ENCODE measurements at places on chromosomes 11 and 22.

GRCh38 chr22:46374663-46375474, 39.4 kb downstream of the TRMU start:
- DNase-seq, result no peak

DNA sequence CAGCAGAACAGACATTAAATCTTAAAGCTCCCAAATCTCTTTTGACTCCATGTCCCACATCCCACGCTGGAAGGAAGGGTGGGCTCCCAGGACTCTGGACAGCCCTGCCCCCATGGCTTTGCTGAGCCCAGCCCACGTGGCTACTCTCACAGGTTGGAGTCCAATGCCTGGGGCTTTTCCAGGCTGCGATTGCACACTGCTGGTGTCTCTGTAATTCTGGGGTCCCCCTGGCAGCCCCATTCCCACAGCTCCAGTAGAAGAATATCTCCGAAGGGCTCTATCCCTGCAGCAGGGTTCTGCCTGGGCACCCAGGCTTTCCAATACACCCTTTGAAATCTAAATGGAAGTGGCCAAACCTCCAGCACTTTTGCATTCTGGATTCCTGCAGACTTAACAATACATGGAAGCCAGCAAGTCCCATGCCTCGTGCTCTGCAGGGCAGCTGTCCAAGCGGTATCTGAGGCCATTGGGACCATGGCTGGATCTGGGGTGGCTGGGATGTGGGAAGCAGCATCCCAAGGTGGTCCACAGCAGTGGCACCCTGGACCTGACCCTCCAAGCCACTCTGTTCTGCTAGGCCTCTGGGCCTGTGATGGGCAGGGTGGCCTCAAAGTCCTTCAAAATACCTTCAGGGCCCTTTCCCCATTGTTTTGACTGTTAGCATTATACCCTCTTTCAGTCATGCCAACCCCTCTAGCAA, 47.9 kb upstream of the TH start:
- no peak for DNase-seq

DNA sequence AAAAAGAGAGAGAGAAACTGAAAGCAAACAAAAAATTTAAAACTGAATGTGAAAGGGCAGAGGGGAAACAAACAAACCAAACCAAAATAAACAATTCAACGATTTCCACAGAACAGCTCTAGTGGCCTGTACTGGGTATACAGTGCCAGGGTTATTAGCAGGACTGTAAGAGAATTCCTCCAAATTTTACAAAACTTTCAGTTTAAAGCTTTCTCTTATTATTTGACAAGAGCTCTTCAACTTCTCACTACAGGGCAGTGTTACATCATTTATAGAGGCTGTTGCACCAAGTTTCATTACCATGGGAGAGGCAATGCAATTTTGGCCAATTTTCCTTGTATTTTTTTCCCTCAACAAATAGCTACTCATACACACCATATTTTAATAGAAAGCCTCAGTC, 44.3 kb upstream of the CLPB start:
- no peak for DNase-seq

GRCh38 chr22:17305076-17305475, 64.2 kb upstream of the CECR2 start:
- no peak for DNase-seq

DNA sequence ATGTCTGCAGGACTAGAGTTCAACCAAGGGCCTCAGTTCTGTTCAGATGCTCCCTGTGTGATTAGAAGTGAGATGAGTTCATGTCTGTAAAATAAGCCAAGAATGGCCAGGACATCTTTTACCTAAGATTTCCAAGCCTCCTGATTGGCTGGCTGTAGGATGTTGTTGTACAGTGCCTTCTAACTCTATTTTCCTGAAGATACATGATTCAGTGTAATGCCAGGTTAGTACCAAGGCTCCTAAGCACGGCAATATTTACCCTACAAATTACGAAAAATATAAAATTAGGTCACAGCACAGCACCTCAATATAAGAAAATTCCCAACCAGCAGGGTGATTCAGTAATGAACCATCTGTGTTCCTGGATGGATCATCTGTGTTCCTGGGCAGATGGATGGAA, 140.0 kb upstream of the MTMR2 start:
- DNase-seq, result no peak

DNA sequence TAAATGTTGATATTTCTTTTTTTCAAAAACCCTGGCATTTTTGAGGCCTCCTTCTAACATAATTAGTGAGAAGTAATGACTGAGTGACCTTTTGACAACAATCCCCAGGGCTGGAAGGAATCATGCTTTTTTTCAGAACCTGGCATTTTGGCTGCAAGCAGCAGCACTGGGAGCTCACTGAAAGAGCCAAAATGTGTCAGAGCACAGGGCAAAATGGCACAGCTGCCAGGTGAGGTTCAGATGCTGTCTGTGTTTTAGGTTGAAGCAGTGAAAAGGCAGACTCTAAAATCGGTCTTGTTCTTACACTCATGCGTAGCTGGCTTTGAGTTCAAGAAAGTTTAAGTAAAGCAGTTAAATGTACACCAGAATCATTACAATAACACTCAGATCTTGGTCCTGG, 1063.8 kb downstream of the DLG2 start:
- DNase-seq, result no peak

- DNase-seq, result no peak
Observed at GRCh38 chr11:56396047-56396446, 16.4 kb upstream of the OR5AL1 start.

- no peak for DNase-seq
Observed at GRCh38 chr11:36216061-36216615, 73.1 kb downstream of the COMMD9 start.

- DNase-seq, result no peak
Observed at GRCh38 chr11:45511566-45511965, 153.9 kb downstream of the CHST1 start.

DNA sequence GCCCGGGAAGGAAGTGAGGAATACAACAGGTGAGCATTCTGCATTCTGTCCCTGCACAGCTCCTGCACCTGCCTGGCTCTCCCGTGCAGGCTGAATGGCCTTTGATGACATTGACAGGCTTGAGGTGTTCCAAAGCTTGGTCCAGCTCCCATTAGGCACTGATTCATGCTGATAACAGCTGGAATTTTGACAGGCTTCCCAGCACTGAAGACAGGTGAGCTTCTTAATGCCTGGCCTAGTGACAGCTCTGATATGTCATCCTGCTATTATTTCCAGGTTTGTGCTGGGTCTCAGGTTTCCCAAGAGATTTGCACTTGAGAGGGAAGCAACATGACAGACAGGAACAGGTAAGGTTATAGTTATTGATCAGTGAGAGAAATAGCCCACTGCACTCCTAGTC, 58.0 kb upstream of the MTNR1B start:
- DNase-seq, result no peak

- DNase-seq, result no peak
Observed at GRCh38 chr11:17014321-17014832, at the start of gene PLEKHA7. TSS of gene PLEKHA7 (minus strand) at chr11:17014414. CDS start at chr11:17014401, 13 bp downstream.

DNA sequence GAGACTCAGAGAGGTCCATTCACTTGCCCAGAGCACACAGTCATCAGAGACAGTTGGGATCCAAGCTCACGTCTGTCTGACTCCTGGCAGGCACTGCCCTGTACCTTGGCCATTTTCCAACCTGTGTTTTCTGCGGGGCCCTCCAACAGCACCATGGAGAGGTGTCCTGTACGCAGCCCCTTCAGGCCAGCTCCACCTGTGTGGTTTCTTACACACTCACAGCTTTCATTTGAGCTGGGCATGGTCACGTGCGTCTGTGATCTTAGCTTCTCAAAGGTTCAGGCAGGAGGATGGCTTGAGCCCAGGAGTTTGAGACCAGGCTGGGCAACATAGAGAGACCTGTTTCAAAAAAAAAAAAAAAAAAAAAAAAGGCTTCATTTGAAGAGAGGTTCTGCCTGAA, 24.4 kb downstream of the TOM1 start:
- DNase-seq, result no peak

GRCh38 chr22:30238661-30239487, 7.7 kb downstream of the LIF start:
- peak; percentile 70 for DNase-seq

- DNase-seq, result peak; percentile 21
Observed at GRCh38 chr11:114135737-114136151, 76.2 kb downstream of the ZBTB16 start.

- no peak for DNase-seq
Observed at GRCh38 chr11:64776875-64777274, 1.5 kb downstream of the SF1 start.

GRCh38 chr11:64804346-64805210, 1.6 kb upstream of the MAP4K2 start:
- no peak for DNase-seq

DNA sequence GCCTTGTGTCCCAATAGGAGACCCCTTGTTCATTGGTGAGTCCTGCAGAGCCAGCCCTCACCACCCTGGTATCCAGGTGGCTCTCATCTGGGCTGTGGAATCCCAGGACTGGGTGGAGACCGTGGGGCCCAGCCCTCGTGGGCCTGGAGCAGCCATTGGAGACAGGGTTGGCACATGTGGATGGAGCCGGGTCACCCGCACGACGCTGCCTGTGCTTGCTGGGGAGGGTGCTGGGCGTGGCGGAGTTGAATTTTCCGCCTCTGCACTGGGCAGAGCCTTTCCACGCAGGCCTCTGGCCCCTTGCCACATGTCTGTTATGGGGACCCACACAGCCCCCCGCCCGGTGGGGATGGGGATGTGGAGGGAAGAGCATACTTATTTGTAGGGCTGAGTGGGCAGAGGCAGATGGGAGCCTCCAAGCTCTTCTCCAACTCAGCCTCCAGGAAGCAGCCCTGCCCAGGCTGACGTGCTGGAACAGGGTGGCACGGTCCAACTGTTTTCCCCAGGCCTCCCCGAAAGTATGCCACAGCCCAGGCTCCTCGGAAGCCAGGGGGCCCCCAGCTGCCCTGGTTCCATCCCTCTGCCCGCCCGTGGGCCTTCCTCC, 12.6 kb downstream of the GRAMD4 start:
- DNase-seq, result no peak

- DNase-seq, result no peak
Observed at GRCh38 chr11:8531312-8531711, 62.7 kb downstream of the STK33 start.

GRCh38 chr22:36606114-36606513, 77.1 kb upstream of the EIF3D start:
- DNase-seq, result no peak

- DNase-seq, result no peak
Observed at GRCh38 chr11:74615988-74616387, 23.6 kb downstream of the POLD3 start.

GRCh38 chr11:44133335-44133946, 38.0 kb downstream of the EXT2 start:
- DNase-seq, result peak; percentile 59

GRCh38 chr11:27107548-27107947, 66.9 kb downstream of the BBOX1 start:
- no peak for DNase-seq

DNA sequence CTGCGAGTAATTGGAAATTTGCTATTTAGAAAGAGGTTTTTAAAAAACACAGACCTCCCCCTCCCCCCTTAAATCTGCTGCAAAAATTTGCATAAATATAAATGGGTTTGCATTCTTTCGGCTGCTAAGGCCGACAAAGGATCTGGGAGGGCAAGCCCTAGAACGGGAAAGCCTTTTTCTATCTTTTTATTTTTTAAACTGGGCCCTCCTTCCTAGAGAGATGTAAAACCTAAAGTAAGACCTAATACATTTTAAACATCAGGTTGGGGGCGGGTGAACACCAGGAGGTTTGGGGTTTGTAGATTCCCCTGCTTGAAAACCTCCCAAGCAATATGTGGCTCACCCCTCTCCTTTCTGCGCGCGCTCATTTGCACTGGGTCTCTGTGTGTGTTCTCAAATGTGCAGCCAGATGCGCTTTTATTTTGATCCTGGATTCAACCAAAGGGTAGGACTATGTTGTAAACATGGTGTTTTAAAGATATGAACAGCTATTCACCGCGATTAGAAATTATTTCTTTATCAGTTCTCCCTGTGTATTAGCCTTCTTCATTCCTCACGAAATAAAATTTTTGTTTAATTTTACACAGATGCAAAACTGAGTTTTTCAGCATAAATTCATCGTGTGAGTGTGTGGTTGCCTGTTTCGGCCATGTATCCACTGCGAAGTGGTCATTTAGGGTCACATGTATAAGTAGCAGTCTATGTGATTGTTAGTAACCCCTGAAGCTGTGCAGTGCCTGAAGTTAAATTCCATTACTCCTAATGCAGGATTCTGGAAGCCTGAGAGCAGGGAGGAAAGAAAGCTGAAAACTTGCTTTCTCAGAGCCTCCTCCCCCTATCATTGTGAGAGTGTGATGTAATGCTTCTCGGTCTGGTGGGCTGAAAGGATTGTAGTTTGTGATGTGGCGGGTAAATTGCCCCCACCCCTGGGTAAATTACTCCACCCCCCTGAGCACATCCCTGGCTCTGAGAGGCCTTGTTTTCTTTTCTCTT, 988 bp downstream of the TNRC6B start:
- DNase-seq, result peak; percentile 81

DNA sequence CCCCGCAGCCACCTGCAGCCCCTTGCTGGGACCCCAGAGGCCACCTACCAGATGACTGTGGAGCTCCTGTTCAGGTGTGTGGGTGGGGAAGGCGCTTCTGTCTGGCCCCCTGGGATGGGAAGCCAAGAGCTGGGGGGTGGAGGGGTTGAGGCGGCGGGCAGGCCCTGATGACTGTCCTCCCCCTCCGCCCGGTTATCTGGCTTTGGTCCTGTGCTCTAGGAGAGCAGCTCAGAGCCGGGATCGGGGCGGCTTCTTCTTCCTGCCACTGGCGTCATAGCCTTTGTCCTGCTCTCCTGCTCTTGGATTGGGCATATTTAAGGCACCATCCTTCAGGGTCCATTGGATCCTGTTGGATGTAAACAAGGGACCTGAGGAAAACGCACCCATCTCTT, 38.4 kb downstream of the TPCN2 start:
- DNase-seq, result no peak

DNA sequence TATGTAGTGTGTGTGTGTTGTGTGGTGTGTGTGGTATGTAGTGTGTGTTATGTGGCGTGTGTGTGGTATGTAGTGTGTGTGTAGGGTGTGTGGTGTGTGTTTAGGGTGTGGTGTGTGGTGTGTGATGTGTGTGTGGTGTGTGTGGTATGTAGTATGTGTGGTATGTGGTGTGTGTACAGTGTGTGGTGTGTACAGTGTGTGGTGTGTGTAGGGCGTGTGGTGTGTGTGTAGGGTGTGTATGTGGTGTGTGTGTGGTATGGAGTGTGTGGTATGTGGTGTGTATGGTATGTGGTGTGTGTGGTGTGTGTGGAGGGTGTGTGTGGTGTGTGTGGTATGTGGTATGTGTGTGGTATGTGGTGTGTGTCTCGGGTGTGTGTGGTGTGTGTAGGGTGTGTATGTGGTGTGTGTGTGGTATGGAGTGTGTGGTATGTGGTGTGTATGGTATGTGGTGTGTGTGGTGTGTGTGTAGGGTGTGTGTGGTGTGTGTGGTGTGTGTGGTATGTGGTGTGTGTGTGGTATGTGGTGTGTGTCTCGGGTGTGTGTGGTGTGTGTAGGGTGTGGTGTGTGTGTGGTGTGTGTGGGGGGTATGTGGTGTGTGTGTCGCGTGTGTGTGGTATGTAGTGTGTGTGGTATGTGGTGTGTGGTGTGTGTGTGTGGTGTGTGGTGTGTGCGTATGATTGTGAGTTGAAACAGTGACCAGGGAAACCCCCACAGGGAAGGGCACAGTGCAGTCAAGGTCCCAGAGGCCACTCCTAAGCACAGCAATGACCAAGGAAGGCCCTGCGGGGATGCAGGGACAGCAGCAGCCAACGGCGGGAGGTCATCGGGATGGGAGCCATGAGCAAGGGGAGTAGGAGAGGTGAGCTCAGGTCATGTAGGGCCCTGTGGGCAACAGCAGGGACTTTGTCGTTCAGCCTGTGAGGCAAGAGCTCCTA, 2.9 kb upstream of the PPP6R2 start:
- peak; percentile 31 for DNase-seq

GRCh38 chr11:7600205-7600775, 73.0 kb downstream of the CYB5R2 start:
- DNase-seq, result peak; percentile 41

All from fibroblast of skin of back (primary cell).